NCI-H1092 (cell line): ENCODE measurements at places on chromosomes 11 and 22.

- DNase-seq = no peak
These were observed 16.5 kb upstream of the CSTF3 start for GRCh38 chr11:33177676-33178336.

GRCh38 chr11:117970400-117971024, 15.7 kb upstream of the IL10RA start:
- DNase-seq = no peak

- no peak for DNase-seq
These were observed 1.5 kb downstream of the ZPR1 start for GRCh38 chr11:116786326-116786725.

- DNase-seq = peak; percentile 7
These were observed 1151.2 kb upstream of the CCDC90B start for GRCh38 chr11:84437071-84437980.
